ENCODE measurements at places on chromosomes 1 and 21. TPM values are rescaled to one million over a fixed set of nuclear protein-coding genes. Genes with fewer than 3 reads are reported as not detected.

The KIF21B gene
- 51.6 TPM for total RNA-seq

The FAM3B gene
- not detected for total RNA-seq

GRCh38 chr1:22317231-22317919 is 134.3 kb upstream of the ZBTB40 start:
- no peak for DNase-seq

GRCh38 chr1:218904416-218904815 is 269.3 kb upstream of the LYPLAL1 start:
- no peak for DNase-seq

GRCh38 chr1:179872558-179872957 is 5.0 kb downstream of the TOR1AIP2 start:
- DNase-seq = no peak

The C4BPB gene
- not detected for total RNA-seq

DNA sequence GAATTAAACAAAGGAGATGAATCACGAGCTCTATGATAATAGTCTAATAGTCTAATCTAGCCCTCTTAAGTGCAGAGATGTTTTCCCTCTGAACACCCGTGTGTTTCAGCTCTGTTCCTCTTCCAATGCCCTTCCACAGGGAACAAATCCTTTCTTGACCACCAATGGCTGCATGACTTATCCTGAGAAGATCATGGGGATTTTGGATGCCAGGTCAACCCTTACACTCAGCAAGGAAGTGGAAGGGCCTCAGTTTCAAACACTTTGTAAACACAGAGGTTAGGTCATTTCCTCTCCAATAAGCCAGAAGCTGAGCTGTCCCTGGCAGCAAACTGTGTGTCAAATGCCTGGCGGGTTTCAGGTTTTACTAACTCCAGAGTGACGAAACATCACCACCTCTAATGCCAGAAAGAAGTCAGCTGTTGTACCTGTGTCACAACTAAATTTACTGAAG is 200.0 kb downstream of the GABPA start:
- no peak for DNase-seq

DNA sequence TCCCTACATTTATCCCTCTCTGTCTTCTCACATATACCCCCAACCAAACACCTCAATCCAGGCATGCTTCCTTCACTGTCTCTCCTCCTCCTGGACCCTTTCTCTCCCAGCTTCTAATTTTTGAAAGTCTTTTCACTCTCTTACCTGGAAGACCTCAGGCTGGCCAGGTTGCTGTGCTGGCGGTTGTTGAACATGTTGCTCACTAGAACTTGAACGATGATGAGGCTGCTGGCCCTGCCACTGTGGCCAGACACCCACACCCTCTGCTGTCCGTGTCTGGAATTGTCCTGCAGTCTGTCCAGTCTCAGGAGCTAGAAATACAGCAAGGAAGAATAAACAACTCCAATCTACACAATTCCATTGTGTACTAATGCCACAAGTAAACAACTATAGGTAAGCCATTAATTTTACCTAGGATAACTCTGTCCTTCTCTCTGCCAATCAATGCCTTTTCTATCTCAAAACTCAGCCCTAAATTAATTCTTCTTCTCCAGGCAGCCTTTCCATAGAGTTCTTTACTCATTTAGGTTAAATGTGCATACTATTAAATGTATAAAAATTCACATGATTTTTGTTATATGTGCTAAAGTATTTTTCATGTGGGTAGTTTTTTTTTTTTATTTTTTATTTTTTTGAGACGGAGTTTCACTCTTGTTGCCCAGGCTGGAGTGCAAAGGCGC is 5.1 kb upstream of the CTSK start:
- DNase-seq = peak; percentile 12

GRCh38 chr1:36652011-36652410 is 169.3 kb upstream of the CSF3R start:
- no peak for DNase-seq

DNA sequence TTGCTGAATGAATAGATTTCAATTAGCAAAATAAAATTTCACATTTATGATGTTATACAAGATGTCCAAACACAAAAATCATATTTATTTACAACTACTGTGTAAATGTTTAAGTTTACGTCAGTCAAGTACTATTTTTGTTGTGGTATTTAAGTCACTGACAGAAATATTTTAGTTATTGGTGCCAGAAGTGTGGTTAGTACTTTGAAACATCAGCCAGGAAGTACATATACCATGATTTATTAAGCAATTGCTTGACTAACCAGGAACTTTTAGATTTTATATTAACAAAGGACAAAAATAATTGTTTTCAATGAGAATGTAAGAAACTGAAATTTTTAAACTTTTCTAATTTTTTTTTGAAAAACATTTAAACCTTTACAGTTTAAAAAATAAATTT is 2.4 kb upstream of the FCRL4 start:
- no peak for DNase-seq

DNA sequence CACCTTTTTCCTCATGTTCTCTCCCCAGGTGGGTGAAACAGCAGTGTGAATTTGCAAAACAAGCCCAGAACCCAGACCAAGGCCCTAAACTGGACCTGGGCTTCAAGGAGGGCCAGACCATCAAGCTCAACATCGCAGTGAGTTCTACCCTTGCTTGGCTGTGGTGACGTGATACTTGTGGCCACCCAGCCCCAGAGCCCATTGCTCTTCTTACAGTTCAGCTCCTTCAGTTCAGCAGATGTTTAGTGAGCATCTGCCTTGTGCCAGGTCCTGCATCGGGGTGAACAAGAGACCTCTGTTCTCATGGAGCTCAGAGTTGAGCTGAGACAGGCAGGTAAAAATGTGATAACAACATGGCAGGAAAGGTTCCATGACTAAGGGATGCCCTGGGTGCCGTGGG is 8.5 kb downstream of the NECAP2 start:
- no peak for DNase-seq

DNA sequence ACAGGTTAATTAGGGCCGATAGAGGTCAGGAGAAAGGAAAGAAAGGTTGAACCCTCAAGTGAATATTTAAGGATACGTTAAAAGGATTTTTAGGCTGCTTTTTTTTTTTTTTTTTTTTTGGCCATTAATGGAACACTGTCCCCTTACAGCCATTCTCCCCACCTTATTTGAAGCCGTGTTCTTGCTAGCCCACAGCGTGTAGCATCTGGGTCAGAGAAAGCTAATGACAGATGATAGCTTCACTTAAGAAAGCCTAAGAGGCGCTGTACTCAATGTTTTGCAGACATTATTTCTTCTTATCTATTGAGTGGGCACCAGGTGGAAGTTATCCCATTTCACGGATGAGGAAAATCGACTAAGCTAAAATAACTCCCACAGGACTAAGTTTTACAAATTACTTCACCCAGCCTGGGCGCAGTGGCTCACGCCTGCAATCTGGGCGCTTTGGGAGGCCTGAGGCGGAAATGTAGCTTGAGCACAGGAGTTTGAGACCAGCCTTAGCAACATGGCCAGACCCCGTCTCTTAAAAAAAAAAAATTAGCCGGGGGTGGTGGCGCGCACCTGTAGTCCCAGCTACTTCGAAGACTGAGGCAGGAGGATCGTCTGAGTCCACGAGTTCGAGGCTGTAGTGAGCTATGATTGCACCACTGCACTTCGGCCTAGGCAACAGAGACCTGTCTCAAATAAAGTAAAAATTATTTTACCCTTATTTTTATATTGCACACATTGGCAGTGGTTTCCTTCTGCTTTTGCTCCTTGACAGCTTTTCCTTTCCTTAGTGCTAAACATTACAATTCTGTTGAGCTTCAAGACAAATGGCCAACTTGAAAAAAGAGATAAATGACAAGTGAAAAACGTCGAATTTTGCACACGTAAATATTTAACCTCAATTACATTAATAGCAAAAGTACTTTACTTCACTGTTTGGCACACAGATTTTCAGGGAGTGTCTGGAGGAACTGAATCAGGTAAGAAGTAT is 1.1 kb upstream of the PHTF1 start:
- DNase-seq = no peak
